Stimulated activated CD4-positive, alpha-beta T cell treated with anti-CD3 and anti-CD28 coated beads, Interleukin-15, amount 100 ng/mL, for 1 hour (primary cell): ENCODE measurements at places on chromosomes 2 and 18.

DNA sequence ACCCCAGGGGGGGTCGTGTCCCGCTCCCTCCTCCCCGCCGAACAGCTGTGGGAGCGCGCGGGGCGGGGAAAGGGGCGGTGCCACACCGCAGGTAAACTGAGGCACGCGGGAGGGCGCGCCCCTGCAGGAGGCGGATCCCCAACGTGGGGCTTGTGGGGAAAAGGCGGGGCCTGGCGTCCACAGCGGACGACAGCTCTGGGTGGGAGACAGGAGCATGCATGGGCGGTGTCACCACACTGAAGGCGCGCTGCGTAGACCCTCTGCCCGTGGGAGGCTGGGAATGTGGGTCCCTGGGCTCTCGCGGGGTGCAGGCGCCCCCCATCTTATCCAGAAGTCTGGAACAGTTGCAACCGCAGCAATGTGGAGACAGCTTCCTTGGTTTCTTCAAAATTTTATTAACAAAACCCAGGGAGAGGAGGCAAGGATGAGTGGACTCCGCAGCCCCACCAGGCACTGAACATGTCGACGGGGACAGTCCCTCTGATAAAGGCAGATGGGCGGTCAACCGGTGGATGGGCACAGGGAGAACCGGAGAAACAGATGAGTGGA is 723 bp upstream of the MBD1 start:
- no peak for DNase-seq

DNA sequence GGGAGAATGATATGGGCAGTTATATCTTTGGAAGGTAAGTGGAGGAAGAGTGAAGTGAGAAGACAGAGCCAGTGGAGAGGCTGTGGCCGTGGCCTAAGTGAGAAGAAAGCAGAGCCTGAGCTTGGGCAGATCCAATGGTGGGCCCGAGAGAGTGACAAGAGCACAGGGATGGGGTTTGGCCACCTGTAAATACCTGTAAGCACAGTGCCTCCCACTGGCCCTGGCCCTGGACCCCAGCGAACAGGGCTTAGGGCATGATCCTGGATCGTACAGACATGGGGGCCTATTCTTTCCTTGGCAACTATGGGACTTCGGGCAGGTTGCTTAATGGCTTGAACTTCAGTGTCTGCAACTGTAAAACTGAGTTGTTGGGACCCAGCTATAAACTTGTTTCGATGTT is 44.1 kb downstream of the MTCL1 start:
- DNase-seq: no peak

DNA sequence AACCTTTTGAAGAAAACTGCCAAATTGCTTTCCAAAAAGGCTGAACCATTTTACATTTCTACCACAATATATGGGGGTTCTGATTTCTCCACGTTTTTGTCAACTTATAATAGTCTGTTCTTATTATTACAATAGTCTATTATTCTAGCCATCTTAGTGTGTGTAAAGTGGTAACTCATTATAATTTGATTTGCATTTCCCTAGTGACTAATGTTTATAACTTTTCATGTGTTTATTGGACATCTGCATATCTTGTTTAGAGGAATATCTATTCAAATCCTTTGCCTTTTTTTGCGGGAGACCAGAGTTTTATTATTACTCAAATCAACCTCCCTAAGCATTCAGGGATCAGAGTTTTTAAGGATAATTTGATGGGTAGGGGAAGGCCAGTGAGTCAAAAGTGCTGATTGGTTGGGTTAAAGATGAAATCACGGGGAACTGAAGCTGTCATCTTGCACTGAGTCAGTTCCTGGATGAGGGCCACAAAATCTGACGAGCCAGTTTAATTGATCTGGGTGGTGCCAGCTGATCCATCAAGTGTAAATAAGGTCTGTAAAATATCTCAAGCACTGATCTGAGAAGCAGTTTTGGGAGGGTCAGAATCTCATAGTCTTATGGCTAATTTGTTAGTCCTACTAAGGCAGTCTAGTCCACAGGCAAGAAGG is 303.4 kb upstream of the NCKAP5 start:
- DNase-seq: no peak

- no peak for DNase-seq
Observed at GRCh38 chr2:101179982-101180381, 28.8 kb upstream of the TBC1D8 start.

DNA sequence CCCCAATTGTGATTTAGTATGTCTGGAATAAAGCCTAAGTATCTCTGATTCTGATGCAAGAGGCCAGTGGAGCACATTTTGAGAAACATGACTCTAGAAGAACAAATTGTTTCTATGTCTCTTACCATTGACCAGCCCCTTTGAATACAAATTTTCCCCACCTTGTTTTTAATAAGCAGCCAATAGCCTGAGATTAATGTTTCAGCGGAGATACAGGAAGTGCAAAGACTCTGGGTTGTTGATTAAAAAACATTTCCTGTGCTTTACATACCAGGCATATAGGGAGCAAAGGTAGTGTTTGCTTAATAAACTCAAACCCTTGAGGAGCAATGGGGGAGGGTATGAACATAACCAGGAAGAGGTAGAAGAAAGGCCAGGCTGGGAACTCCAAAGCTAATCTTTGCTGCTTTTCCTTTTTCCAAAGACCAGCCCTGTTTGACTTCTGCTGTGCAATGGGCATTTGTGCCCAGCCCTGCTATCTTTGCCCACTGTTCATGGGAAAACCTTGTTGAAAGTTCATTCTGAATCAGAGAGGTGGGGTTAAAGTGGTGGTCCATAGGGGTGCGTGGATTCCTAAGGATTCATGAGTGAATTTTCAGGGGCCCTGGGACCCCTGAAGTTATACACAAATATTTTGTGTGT is 29.3 kb downstream of the UPP2 start:
- DNase-seq: no peak

DNA sequence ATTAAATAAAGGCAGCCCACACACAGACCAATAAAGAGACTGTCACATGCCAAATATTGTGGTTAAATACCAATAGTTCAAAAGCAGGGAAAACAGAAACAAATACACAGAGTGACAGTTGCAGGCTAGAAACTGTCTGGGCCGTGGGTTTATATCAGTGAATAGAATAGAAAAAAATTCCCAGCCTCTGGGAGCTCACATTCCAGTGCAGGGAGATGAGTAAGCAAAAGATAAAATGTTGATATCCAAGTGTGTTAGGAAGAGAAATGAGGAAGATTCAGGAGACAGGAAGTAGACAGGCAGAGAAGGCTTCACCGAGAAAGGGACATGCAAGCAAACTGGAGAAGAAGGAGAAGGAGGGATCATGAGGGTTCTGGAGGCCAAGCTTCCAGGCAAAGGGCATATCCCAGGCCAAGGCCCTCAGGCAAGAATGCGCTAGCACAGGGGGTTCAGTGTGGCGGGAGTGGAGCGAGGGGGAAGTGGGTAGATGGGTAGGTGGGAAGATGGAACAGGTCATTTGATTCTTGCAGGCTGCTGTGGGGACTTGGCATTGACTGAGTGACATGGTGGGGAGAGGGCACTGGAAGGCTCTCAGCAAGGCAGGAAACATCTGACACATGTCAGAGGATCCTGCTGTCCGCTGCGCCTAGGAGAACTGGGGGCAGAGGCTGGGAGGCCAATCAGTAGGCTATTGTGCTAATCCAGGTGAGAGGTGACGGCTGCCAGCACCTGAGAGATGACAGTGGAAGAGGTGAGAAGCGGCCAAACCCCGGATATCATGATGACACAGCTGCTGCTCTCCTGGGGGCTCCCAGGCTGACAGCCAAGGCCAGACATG is 89.2 kb downstream of the ZBTB7C start:
- no peak for DNase-seq

DNA sequence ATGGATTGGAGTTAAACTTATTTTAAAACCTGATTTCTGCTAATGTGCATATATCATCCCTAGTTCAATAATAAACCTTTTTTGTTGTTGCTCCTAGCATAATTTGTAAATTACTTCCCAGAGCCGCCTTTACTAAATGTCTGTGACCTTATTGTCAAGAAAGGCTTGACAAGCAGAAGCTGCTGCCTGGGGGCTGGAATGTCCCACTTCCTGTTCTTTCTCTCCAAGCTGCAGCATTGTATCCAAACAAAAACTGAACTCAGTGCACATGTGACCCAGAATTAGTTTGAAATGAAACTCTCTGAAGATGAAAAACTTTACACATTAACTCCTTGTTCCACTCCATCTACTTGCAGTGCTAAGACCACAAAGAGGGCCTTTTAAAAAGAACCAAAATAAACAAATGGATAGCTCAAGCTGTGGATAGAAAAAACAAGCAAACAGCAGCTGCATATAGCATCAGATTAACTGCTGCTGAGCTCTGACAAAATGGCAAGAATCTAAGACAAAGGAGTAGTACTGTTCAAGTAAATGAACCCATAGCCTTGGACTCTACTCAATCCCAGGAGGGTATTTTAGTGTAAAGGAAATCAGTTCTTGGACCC is 99.8 kb upstream of the NEUROD1 start:
- DNase-seq: no peak

DNA sequence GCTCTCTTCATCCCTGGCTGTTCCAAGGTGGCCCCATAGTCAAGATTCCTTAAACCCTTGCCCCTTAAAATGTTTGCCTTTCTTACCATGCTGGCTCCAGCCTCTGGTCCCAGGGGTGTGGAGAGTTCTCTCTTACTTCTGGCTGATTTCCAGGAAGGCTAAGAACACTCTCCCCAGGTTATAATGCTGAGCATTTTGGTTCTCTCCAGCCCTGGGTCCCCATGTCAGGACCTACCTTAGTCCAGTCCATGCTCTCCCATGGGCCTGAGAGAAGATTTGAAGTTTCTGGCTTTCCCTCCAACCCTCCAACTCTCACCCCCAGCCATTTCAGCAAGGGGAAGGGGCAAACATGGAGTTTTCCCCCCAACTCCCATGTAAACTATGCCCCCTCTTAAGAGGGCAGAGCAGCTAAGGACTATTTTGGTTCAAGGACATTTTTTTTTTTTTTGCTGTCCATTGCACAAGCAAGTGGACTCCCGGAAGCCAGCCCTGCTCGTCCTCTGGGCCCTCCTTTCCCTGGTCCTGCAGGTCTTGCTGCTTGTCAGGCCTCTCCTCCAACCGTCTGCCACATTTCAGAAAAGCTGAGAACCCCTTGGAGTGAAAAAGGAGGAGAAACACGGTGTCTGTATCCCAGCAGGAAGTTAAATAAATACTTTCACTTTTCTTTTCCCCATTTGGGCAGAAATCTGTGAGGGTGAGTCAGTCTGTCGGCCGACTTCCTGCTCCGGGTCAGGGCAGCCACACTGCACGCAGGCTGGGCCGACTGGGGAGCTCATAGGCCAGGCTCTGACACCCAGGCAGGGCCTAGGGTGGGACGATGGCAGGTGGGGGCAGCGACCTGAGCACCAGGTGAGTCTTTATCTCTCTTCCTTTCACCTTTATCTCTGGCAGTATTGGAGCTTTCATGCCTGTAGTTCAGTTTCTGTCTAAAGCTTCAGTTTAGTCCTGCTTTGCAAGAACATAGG is at the start of gene SP140L:
SP140L (plus strand) TSS at position 741 of the 965 bp plus-strand sequence; CDS start at position 818, 77 bp downstream.
- DNase-seq: peak; percentile 54

DNA sequence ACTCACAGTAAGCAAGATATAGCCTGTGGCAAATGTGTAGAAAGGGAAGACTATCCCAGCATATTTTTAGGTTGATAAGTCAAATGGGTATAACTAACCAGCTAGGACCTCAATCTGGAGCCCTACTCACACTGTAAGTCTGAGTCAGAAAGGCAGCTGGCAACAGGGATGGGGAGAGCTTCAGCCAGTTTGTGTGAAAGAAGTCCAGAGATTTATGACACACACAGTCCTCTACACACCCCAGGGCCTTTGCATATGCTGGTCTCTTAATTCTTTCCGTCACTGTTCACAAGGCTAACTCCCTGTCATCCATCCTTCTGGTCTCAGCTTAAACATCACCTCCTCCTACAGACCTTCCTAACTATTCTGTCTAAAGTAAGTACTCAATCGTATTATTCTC is 5.9 kb upstream of the TCF4 start:
- no peak for DNase-seq

DNA sequence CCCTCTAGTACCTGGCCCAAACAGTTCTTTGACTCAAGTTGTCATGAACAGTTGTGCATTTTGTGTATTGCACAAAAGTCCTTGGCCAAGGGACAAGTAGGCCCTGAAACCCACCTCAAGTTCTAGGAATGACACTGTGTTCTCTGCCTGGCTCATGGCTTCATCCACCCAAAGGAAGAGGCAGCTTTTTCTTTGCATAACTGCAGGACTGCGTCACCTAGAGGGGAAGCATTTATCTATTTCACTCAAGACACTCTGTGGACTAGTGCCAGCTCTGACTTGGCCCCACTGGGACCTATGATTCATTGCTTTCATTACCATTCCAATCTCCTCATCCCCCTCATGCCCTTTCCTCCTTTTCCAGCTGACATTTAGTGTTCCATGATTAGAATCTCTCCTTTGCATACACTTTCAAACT is 119.3 kb upstream of the SIX2 start:
- no peak for DNase-seq

DNA sequence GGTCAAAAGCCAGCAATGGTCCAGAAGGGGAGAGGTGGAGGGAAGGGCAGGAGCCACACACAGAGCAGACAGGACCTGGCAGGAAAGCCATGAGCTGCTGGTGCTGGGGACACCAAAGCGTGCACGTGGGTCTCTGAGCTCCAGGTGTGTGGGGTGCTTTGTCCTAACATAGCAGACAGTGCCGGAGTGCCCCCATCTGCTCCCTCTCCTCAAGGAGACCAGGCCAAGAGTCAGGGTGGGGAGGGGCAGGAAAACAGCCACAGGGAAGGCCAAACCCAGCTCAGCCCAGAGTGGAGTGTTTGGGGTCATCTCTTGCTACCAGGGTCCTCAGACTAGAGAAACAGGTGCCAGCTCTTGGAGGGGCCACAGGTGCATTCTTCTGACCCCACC is 4.2 kb upstream of the GPC1 start:
- DNase-seq: no peak

DNA sequence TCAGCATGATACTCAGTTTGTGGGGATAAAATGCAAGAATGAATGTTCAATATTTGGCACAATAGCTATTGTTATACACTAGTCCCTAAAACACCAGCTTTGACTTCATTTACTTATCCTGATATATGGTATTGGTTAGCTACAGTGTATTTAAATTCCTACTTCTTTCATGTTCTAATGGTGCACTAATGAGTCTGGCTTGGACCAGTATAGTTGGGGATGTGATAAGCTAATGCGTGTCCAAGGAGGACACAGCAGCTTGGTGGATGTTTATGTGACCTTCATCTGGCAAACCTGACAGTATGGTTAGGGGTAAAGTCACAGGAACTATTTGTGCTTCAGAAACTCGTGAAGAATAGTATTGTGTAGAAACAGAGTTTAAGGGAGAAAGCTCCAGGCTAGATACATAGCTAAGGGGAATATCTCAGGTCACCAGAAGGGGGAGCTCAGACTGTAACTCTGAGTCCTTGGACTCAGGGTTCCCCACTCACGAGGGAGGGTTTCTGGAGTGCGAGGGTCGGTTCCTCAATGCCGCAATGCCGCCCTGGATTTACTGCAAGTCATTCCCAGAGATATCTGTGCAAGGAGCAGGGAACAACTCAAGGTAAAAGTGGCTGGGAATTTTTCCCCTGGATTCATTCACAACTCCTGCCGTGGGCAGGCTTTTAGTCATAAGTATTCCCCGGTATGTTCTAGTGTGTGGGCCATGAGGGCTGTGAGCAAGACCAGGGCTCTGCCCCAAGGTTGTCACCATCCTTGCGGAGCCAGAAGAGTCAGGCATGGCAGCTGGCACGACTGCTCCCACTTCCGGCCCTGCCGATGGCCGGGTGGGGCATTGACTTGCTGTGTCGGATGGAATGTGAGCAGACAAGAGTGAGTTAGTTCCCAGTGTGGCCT is 14.5 kb downstream of the IL1R2 start:
- DNase-seq: no peak

- no peak for DNase-seq
Observed at GRCh38 chr18:69885355-69885754, 62.3 kb downstream of the CD226 start.
